Muscle of leg (tissue), 16 donors: ENCODE measurements at places on chromosomes 13 and 19.

DNA sequence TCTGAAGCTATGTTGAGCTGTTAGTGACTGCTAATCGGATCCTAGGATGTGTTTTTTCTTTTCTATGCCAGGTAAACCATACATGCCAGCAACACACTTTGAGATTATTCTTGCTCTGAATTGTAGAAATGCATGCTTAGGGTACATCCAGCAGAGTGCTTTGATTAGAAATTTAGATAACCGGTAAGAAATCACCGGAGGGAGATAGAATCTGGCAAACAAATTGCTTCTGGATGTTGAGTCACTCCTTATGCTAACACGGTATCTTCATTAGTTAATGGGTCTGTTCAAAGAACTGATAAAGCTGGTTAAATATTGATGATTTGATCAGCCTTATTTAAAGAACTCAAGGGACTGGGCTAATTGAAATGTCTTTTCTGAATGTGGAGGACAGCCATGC lies 85.1 kb upstream of the SIAH3 start:
- no peak for DNase-seq

- peak; percentile 78 for DNase-seq
These were observed 21.4 kb downstream of the LCP1 start for GRCh38 chr13:46160471-46161066.

- no peak for DNase-seq
These were observed 1610.1 kb upstream of the PCDH20 start for GRCh38 chr13:63025741-63026140.

DNA sequence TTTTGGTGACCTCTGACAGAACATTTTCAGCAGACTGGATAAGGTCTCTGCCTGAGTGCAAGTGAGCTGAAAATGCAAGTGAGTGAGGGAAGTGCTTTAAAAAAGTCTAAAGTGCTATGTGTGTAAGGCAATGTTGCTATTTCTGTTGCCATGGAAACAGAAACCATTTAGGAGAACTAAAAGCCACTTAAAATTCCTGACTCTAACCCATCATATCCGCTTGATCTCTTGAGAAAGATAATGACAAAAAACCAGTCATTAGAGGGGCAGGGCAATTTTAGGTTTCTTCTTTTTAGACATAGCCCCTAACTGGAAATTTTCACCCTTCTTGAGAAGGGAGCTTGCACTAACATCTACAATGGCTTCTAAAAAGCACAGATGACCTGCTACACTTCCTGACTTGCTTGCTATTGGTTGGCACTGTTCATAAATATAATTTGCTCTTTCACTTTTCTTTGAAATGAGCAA lies at the start of gene CYSLTR2:
Gene CYSLTR2 (plus strand): TSS at position 458 of the 468 bp plus-strand sequence. CDS start 52,889 bp downstream, outside the sequence.
- peak; percentile 89 for DNase-seq

DNA sequence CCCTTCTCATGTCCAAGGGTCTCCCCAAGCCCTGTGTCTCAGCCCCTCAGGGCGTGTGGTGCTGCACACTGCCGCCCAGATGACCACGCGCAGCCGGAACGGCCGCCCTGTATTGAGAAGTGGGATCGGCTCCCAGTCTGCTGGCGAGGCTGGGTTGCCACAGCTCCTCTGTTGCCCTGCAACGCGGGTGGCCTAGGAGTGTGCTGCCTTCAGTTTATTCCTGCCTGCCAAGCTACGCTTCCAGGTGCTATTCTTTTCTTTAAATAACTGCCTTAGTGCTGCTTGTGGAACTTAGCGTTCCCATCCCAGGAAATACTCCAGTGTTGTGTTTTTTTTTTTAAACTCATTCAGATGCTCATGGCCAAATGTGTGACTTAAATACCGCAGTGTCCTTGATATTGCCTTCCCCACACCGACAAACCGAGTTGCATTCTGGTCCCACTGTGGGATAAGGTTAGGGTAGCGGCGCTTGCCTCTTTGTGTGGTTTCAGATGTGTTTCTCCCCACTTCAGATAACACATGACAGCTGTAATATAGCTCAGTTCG lies 16.6 kb downstream of the ACTN4 start:
- DNase-seq = peak; percentile 55

- DNase-seq = peak; percentile 93
These were observed 5.5 kb downstream of the MAB21L1 start for GRCh38 chr13:35470671-35471661.

- no peak for DNase-seq
These were observed 43.6 kb downstream of the PHF11 start for GRCh38 chr13:49539313-49539712.

GRCh38 chr19:49887665-49888509 lies 8.8 kb downstream of the IL4I1 start:
- DNase-seq = no peak

DNA sequence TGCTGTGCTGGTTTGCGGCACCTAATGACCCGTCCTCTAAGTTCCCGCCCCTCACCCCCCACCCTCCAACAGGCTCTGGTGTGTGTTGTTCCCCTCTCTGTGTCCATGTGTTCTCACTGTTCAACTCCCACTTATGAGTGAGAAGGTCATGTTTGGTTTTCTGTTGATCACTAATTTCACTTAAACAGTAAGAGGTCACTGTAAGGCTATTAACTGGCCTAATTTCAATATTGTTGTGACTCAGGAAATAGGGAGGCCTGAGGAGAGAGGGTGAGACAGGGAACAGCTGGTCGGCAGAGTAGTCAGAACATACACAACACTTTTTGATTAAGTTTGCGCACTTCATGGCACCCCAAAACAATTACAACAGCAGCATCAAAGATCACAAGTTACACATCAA lies 15.6 kb downstream of the TUBGCP3 start:
- DNase-seq = no peak

DNA sequence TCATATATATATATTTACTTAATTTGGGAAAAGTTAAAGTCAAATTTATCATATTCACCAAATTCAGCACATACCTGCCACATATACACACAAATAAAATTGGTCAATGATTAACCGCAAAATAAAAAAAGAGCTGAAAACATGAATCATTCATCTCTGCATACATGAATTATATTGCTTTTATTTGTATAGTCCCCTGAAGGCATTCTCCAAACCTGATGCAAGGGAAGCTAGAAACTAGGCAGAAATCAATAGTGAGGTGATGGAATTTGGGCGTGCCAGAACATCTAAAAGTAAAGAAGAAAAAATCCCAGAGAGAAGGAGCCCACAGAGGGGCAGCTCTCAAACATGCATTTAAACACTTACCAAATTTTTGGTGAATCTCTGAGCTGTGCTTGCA lies 60.1 kb downstream of the UFM1 start:
- DNase-seq = no peak

DNA sequence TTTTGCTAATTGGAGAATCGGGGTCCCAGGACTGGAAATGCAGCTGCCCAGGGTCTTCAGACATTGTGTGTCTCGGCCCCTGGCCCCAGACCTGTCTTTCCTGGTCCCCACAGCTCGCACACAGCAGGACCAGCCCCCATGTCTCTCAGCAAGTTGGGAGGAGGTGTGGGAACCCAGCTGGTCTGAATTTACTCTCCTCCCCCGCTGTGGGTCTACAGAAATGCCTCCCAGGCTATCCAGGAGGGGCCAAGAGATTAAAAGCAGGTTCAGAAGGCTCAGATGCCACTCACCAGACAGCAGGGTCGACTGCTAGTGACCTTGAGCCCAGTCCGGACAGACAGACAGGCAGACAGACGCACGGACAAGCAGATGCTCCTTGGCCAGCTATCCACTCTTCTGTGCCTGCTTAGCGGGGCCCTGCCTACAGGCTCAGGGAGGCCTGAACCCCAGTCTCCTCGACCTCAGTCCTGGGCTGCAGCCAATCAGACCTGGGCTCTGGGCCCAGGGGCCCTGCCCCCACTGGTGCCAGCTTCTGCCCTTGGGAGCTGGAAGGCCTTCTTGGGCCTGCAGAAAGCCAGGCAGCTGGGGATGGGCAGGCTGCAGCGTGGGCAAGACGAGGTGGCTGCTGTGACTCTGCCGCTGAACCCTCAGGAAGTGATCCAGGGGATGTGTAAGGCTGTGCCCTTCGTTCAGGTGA lies at the start of gene DAND5:
Gene DAND5 (plus strand): TSS at position 285 of the 697 bp plus-strand sequence. CDS start 85 bp downstream, at position 370.
- no peak for DNase-seq

DNA sequence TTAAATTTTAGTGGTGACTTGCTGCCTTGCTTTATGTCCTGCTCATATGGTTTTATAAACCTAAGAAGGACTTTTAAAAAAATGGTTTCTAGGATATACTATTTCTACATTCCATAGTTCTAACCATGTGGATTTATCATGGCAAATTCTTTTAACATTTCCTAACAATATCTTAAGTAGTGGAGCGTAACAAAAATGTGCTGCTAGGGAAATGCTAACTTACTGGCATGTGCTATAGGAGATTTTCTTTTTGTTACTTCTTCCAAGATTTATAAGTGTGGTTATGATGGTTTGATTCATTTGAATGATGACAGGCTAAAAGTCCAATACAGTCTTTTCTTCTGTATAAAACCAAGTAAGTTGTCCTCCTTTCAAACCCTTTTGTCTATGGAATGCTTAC lies 713.7 kb downstream of the SLITRK1 start:
- DNase-seq = peak; percentile 21

GRCh38 chr13:36432106-36432544 lies at the start of gene CCNA1:
Gene CCNA1, plus strand, starts transcription at chr13:36432495. Its CDS starts 562 bp downstream, at chr13:36433057.
- peak; percentile 50 for DNase-seq

- DNase-seq = peak; percentile 61
These were observed 53.2 kb downstream of the GPR12 start for GRCh38 chr13:26707122-26708006.

- DNase-seq = peak; percentile 76
These were observed 30.2 kb downstream of the C19orf81 start for GRCh38 chr19:50679177-50680125.

DNA sequence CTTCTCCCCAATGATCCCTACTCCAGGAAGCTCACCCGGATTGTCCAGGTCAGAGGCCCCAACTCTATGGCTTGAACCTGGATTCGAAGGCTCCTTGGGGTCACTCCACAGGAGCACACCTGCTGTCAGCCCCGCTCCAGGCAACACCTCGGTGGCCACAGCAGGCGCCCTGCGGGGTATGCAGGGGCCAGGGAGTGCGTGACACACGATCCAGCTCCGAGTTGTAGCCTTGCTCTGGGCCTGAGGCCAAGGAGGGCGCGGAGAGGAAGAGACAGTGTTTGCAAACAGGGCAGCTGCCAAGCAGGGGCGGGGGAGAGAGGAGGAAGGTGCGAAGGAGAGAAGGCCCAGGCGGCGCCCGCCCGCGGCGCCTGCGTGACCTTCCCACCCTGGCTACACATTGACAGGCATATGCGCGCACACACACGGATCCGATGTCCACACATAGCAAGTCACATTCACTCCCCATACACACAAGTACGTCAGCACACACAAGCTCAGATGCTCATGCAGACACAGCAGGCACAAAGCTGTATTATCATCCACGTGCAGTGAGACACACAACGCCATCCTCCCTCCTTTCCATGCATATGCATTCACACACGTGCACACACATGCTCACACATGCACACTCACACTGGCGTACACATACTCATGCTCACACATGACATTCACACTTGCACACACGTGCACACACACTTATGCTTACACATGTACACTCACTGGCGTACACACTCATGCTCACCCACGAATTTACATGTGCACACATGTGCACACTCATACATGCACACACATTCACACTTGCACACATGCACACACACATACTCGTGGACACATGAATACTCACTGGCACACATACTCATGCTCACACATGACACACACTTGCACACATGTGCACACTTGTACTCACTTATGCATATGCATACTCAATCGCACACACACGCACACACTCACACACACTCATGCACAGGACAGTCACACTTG lies 10.4 kb downstream of the SBK2 start:
- peak; percentile 90 for DNase-seq

DNA sequence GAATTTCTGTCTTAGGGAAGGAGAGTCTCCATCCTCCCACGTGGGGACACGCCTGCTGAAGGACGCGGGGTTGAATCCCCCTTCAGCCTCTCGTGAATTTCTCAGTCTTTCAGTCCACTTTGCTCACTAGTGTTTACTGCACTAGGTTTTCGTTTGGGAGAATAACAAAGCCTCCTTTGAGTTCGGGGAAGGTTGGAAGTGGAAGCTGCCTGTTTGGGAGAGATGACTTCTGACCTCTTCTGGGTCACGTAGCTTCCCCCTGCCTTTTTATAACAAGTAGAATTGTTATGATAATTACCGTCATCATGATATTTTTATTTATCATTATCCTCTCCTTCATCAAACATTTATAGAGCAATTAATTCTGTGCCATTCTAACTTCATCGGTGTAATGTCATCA lies 60.7 kb downstream of the ATP11A start:
- no peak for DNase-seq

GRCh38 chr19:12784871-12785430 lies 6.3 kb upstream of the JUNB start:
- DNase-seq = peak; percentile 71

- DNase-seq = peak; percentile 80
These were observed 24.3 kb downstream of the ARL11 start for GRCh38 chr13:49652355-49653305.

DNA sequence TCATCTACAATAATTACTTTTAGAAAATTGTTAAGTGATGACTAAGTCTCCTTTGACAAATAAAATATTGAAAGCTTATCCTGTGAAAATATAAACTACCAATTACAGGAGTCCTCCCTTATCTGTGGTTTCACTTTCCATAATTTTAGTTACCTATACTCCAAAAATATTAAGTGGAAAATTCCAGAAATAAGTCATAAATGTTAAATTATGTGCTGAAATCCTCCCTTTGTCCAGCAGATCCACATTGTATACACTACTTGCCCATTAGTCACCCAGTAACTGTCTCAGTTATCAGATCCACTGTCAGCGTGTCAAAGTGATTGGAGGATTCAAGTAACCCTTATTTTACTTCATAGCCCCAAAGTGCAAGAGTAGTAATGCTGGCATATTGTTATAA lies 98.1 kb downstream of the SERP2 start:
- DNase-seq = no peak

GRCh38 chr19:39595950-39596349 lies 6.4 kb upstream of the LGALS13 start:
- no peak for DNase-seq

DNA sequence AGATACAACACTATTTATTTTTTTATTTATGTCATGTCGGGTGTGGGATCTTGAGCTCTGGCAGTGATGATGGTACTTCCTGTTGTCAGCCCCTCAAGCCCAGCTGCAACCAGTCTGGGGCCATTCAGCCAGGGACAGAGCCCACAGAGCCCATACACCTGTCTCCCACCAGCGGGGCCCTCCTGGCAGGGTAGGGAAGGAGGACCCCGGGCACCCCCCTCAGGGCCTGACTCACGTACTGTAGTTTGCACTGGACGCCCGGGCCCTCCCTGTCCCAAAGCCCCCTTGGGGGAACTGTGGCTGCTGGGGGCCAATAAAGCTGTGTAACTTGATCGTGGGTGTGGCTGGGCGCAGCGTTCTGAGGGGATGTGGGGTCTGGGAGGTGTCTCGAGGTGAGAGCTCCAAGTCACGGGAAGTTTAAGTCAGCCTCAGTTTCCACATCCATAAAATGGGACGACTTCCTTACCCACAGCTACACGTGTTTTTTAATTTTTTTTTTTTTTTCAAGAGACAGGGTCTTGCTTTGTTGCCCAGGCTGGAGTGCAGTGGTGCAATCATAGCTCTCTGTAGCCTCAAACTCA lies 9.5 kb downstream of the ATG4D start:
- no peak for DNase-seq

GRCh38 chr19:2478756-2479555 lies 3.0 kb downstream of the GADD45B start:
- DNase-seq = peak; percentile 86

GRCh38 chr13:91228108-91228507 lies 119.4 kb upstream of the MIR17HG start:
- no peak for DNase-seq
